ENCODE measurements at places on chromosomes 4 and X. TPM values are rescaled to one million over a fixed set of nuclear protein-coding genes. Genes with fewer than 3 reads are reported as not detected.

Gene SULT1E1
- not detected for total RNA-seq

GRCh38 chr4:184453365-184454160 lies 20.8 kb downstream of the IRF2 start:
- peak overlapping the region; percentile 73 for H3K27ac ChIP-seq
- H3K27me3 ChIP-seq = no peaks in the 10 kb centered on the region

DNA sequence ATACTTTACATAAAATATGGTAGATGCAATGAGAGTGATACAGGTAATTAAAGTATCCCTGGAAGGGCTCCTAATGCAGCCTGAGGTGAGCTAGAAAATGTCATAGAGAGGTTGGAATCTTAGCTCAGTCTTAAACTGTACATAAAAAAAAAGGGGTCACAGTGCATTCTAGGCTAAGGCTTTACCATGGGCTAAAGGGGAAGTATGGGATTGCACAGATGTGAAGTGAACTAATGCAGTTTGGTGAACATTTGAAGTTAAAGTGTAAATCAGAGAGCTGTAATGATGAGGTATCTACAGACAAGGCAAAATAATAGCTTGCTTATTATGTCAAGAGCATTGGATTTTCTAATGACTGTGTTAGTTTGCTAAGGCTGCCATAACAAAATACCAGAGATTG lies 405.9 kb downstream of the ADGRL3 start:
- H3K4me1 ChIP-seq = no peaks in the 10 kb centered on the region
- no peak overlapping the region for H3K27ac ChIP-seq
- no peaks in the 10 kb centered on the region for H3K27me3 ChIP-seq
- H3K36me3 ChIP-seq = no peaks in the 10 kb centered on the region
- no peak for DNase-seq

DNA sequence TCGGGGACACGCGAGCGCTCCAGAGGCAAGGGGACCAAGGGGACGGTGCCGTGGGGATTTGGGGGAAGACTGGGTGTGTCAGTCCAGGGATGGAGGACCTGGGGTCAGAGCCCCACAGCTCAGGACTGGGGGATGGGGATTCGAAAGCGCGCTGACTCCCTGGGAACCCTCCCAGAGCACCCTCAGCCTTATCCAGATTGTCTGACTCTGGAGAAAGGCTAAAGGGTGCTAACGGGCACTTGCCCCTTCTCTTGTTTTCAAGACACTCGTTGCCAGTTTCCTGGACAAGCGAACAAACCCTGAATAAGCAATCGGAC lies 1.1 kb downstream of the DOCK11 start:
- peak overlapping the region; percentile 56 for H3K4me3 ChIP-seq
- H3K27ac ChIP-seq = peak overlapping the region; percentile 64
- H3K36me3 ChIP-seq = no peaks in the 10 kb centered on the region
- no peak for DNase-seq
- H3K4me1 ChIP-seq = no peaks in the 10 kb centered on the region

DNA sequence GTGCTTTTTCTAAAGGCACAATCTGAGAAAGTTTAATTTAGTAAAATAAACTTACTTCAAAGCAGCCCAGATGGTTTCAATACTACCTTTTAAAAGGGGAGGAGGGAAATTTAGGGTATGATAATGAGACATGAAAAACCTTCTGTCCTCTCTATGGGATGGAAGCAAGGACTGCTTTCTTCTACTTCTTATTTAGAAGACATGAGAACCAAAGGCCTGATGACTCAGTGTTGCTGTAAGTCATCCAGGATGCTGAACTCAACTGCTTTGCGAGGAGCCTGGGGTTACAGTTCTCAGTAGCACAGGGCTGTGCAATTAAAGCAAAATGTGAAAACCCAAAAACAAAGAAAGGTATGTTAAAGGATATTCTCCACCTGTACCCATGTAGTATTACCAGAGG lies 140.8 kb upstream of the EDNRA start:
- no peak for DNase-seq
- H3K36me3 ChIP-seq = no peaks in the 10 kb centered on the region
- H3K27ac ChIP-seq = no peak overlapping the region
- H3K27me3 ChIP-seq = no peaks in the 10 kb centered on the region
- no peaks in the 10 kb centered on the region for H3K4me1 ChIP-seq
- no peak overlapping the region for H3K4me3 ChIP-seq

GRCh38 chr4:110132816-110133719 lies 65.3 kb downstream of the ELOVL6 start:
- no peaks in the 10 kb centered on the region for H3K27me3 ChIP-seq
- no peaks in the 10 kb centered on the region for H3K4me1 ChIP-seq

Gene PNMA5
- not detected for total RNA-seq

DNA sequence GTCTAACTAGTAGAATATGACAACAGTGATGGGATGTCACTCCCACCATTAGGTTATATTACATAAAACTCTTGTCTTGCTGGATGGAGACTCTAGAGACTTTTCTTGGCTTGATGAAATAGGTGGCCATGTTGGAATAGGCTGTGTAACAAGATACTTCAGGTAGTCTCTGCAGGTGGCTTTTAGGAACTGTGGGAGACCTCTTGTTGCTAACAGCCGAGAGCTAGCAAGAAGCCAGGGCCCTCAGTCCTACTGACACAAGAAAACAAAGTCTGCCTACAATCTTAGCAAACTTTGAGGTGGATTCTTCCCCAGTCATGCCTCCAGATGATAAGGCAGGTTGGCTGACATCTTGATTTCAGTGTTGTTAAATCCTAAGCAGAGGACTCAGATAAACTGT lies 72.5 kb downstream of the GNL3L start:
- no peaks in the 10 kb centered on the region for H3K4me1 ChIP-seq
- no peak for DNase-seq
- no peaks in the 10 kb centered on the region for H3K36me3 ChIP-seq
- H3K27ac ChIP-seq = no peak overlapping the region
- no peak overlapping the region for H3K4me3 ChIP-seq

DNA sequence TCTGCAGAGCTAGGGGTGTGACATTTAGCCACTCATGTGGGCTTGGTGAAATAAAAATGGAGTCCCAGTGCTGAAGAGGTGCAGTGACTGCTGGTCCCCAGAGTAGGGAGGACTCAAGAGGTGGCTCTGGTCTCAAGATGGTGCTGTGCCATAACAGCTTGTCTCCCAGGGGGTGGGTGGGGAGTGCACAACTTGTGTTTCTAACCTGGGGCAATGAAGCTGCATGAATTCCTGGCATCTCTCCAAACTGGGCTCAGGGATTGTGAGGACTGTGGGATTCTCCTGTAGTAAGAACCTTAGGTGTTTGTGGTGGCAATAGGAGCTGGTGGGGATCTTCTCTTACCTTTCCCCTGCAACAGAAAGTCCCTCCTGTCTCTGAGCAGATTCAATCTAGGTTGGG lies 278.9 kb upstream of the SFRP2 start:
- H3K27ac ChIP-seq = no peak overlapping the region
- H3K36me3 ChIP-seq = no peaks in the 10 kb centered on the region
- H3K27me3 ChIP-seq = no peaks in the 10 kb centered on the region
- H3K4me3 ChIP-seq = no peak overlapping the region

All from gastrocnemius medialis (tissue), 4 donors.